ENCODE measurements at places on chromosomes 5 and 9. TPM values are rescaled to one million over a fixed set of nuclear protein-coding genes. Genes with fewer than 3 reads are reported as not detected.

The ABO gene
- 7.9 TPM for total RNA-seq

The CAST gene
- total RNA-seq, result 264 TPM

DNA sequence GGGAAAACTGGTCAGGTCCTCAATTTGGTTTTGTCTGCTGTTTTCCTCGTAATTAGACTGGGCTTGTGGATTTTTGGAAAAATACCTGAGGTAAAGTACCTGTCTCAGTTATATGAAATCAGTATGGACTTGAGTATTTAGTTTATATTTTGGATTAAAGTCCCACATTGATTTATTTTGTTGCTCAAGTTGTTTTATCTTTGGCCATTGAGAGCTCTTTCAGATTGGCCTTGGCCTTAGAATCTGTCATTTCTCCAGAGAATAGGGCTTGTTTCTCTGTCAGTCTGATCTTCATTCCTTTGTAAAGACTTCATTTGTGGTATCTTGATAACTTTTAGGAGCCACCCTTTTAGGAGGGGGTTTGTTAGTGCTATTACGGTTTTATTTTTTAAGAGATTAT, 21.2 kb downstream of the UBAP1 start:
- DNase-seq, result no peak

The RASEF gene
- 26.7 TPM for total RNA-seq

DNA sequence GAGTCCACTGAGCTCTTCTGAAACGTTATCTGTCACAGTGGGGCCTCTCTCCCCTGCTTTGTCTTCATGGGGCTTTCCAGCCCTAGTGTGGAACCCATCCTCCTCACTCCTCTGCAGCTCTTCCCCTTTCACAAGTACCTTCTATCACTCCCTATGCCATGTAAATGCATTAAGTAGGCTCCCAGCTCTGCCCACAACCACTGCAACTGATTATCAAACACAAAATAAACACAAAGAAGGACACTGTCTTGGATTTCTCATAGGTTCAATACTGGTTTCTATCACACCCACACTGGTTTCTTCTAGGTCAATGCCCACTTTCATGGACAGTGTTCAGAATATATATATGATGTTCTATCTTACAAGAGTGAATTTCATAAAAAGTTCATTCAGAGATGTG, 139.4 kb downstream of the GNAQ start:
- no peak for DNase-seq

DNA sequence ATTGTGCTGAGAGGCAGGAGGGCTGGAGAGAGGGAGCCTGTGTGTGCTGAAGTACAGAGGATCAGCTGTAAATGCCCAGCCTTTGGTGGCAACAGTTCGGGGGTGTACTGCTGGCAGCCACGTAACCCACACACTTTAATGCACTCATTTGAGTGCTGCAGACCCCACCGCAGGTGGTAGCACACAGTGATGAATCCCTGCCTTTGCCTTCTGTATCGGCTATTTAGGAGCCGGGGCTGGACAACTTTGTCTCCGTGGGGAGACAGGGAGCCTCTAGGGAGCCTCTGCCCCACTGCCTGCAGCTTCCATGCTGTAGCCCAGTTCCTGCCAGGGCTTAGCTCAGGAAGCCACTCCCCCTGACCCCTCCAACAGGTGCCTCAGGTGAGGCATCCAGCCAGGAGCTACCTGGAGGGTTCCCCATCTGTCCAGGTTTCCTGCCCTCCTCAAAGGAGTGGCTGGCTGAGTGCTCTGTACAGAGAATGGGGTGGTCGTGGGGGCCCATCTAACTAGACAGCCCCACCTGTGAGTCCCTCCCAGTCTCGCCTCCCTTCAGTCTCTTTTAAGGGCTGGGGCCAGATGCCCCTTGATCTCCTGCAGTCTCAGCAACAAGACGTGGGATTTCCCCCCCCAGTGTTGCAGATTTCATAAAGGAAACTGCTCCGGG, 44.5 kb downstream of the SECISBP2 start:
- no peak for DNase-seq

DNA sequence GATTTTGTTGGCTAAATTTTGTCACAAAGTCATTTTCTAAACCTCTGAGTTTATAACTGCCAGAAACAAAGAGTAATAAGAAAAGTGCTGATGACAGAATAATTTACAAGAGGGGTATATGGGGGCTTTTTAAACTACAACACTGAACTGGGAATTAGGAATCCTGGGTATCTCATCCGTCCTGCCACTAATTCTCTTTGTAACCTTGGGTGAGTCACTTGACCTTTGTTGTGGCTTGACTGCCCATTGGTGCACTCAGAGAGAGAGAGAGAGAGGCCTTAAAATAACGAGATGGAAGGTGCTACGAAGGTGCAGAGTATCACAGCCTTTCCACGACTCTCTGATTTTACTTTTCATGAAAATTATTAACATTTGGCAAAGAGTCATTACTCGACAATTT, 130.3 kb upstream of the CNTLN start:
- no peak for DNase-seq

The KIAA0825 gene
- 5.1 TPM for total RNA-seq

- DNase-seq, result no peak
Measured at GRCh38 chr5:34690898-34691297, 34.8 kb downstream of the RAI14 start.

The DDX4 gene
- total RNA-seq, result not detected

DNA sequence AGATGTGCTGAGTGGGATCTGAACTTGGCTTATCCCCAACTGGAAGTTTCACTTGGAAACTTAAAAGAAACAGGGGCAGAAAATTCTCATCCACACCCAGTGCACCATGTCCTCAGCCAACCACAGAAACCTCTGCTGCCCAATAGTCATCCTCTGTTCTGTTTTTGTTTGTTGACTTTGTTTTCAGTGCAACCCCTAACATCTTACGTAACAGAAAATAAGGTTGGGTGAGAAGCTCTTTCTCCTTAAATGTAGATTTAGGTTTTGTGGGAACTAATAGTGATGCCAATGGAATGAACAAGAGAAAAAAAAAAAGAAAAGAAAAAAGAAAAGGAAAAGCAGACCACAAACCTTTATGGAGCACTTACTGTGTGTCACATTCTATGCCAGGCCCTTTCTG, 262.8 kb downstream of the PAPPA start:
- no peak for DNase-seq

- DNase-seq, result no peak
Measured at GRCh38 chr5:8333977-8334376, 465.0 kb downstream of the MTRR start.

DNA sequence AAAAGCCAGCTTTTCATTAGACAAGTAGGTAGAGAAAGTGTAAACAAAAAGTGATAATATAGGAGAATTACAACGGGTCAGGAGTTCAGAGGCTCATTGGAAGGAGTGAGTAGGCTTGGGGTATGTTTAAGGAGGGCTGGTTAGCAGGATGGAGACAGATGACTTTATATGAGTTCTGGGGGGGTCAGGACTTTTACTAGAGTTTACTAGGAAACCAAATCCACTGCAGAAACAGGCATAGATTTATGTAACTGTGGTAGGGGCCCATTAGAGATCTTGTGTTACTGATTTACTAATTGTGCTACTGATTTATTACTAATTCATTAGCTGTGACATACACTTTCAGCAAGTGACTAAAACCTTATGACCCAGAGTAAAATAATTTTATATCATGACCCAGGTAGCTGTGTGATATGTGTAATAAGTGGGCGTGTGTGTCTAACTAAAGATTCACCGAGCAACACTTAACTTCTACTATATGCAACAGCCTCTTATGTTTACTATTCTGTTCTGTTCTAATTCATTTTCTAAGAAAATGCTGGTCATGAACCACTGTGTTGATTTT, 73.5 kb downstream of the IQGAP2 start:
- DNase-seq, result no peak

GRCh38 chr5:153745778-153746395, 255.4 kb downstream of the GRIA1 start:
- DNase-seq, result no peak

The GPR151 gene
- total RNA-seq, result not detected

The CMBL gene
- 19.2 TPM for total RNA-seq

The DMRT1 gene
- total RNA-seq, result not detected

- no peak for DNase-seq
Measured at GRCh38 chr5:65141493-65141892, 340.2 kb downstream of the ADAMTS6 start.

GRCh38 chr5:58497921-58498320, 6.7 kb downstream of the GAPT start:
- DNase-seq, result no peak

GRCh38 chr9:93345643-93346230, 105.7 kb upstream of the FAM120A start:
- DNase-seq, result no peak

The POU5F2 gene
- 2.3 TPM for total RNA-seq

The OMD gene
- total RNA-seq, result 2.4 TPM

The RACK1 gene
- 1,308 TPM for total RNA-seq

DNA sequence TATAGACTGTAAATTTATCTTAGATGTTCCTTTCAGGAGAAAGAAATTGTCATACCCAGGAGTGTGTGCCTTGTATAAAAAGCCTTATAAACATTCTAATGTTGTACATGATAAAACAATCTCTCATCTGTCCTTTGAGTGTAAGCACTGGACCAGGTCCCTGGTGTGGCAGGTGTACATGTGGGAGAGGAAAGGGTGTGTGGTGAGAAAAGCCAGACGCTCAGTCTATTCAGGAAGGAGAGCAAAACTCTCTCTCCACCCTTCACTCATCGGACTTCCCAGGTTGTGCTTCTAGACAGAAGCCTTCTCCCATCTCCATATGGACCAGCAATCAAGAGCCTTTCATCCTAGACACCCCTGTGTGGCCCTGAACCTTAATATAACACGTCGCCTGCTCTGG, 154.2 kb downstream of the ESM1 start:
- no peak for DNase-seq

The ZNF169 gene
- 6.2 TPM for total RNA-seq

The RIMOC1 gene
- 32.5 TPM for total RNA-seq

The ECSCR gene
- 48.9 TPM for total RNA-seq

- DNase-seq, result no peak
Measured at GRCh38 chr9:1606253-1606652, 408.9 kb upstream of the SMARCA2 start.

DNA sequence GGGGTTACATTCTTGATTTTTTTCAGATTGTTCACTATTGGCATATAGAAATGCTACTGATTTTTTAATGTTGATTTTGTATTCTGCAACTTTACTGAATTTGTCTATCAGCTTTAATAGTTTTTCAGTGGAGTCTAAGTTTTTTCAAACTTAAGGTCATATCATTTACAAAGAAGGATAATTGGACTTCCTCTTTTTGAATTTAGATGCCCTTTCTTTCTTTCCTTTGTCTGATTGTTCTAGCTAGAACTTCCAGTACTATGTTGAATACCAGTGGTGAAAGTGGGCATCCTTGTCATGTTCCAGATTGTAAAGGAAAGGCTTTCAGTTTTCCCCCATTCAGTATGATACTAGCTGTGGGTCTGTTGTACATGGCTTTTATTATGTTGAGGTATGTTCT, 49.3 kb downstream of the SREK1 start:
- no peak for DNase-seq

Measured in left lung (tissue), 14 donors.